ENCODE measurements at places on chromosomes 1 and 21. TPM values are rescaled to one million over a fixed set of nuclear protein-coding genes. Genes with fewer than 3 reads are reported as not detected.
A peak's percentile ranks its signal among the peaks of the same experiment; 100 is the strongest.

DNA sequence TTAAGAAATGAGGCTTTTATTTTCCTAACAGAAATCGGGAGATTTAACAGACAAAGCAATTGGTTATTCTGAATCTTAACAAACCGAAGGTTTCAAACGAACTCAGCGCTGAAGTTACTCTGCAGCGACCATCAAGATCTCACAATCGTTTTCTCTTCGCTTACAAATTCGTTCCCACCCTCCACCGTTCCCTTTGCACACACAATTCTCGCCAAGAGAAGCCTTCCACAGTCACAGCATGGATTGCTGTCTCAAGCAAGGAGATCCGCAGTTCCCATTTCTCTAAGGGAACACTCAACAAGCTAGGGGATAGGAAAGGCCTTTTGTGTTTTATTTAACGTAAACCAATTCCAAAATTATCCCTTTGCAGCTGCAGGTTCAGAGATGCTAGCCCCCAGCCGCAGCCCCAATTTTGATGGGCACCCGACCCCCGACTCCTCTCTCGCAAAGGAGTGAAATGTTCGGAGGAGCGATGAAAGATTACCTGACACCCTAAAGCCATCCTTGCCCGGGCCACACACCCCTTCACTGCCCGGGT, 755 bp downstream of the FBXO42 start:
- H3K4me3 ChIP-seq, result peak overlapping the region; percentile 99
- peaks cover 17% of the 10 kb centered on the region for H3K4me1 ChIP-seq
- no peaks in the 10 kb centered on the region for H3K36me3 ChIP-seq
- no peaks in the 10 kb centered on the region for H3K27me3 ChIP-seq

DNA sequence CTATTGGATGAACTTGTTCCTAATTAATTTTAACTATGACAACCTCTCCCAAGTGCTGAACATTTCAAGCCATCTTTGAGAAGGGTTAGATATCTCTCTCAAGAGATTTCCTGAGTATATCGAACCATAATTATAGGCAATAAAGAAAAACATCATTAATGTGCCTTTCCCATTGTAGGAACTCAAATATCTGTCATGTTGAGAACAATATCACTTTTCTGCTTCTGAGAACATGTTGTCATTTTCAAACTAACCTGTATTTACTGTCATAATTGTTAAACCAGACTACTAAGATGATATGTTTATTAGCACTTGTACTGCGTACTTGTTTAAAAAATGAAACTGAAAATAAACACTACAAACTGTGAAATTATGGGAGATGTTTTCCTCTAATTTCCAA, 4.3 kb downstream of the EPS15 start:
- peaks cover 80% of the 10 kb centered on the region for H3K4me1 ChIP-seq
- H3K36me3 ChIP-seq, result no peaks in the 10 kb centered on the region
- no peaks in the 10 kb centered on the region for H3K27me3 ChIP-seq
- H3K4me3 ChIP-seq, result peak overlapping the region; percentile 31
- peak overlapping the region; percentile 97 for H3K27ac ChIP-seq

SLC5A9 gene
- total RNA-seq, result 0.67 TPM

GRCh38 chr1:167288390-167289074, 67.8 kb downstream of the POU2F1 start:
- H3K27ac ChIP-seq, result no peak overlapping the region
- no peak for DNase-seq
- no peaks in the 10 kb centered on the region for H3K36me3 ChIP-seq
- no peaks in the 10 kb centered on the region for H3K27me3 ChIP-seq
- H3K4me3 ChIP-seq, result no peak overlapping the region
- H3K4me1 ChIP-seq, result no peaks in the 10 kb centered on the region

- H3K4me1 ChIP-seq, result no peaks in the 10 kb centered on the region
- no peaks in the 10 kb centered on the region for H3K36me3 ChIP-seq
- no peak for DNase-seq
- H3K27ac ChIP-seq, result peak overlapping the region; percentile 28
- H3K4me3 ChIP-seq, result no peak overlapping the region
- no peaks in the 10 kb centered on the region for H3K27me3 ChIP-seq
Observed at GRCh38 chr1:171372418-171373084, 58.6 kb downstream of the FMO4 start.

B3GALT2 gene
- total RNA-seq, result 64.7 TPM

PRUNE1 gene
- 51.1 TPM for total RNA-seq

NCF2 gene
- total RNA-seq, result 6.3 TPM

ATAD3C gene
- total RNA-seq, result 0.27 TPM

GRCh38 chr1:206581571-206581981, 30.7 kb downstream of the EIF2D start:
- H3K27me3 ChIP-seq, result no peaks in the 10 kb centered on the region
- H3K27ac ChIP-seq, result no peak overlapping the region
- H3K4me3 ChIP-seq, result no peak overlapping the region

DNA sequence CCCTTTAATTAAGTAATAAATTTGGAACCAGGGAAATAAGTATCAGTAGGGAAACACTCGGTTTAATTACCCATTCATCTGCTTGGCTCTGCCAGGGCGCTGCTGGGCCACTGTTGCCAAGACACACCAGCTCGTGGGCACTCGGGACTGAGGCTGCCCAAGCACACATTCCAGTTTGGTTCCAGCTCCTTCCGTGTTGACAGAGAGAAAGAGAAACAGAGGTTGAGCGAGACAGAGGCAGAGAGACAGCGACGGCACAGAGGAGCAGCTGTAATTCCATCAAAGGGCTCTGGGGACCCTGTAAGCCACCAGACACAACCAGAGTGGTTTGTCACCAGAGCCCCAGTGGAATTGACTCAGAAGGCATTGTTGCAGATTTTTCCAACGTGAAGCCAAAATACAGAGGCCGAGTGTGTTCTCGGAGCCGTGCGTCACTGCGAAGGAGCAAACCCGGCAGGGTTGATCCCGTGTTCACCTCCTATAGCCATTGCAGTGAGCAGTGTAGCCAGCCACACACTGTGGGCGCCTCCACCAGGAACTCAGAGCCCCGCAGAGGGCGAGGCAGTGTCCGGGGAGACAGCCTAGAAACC, 33.5 kb downstream of the SYF2 start:
- no peak overlapping the region for H3K27ac ChIP-seq
- no peaks in the 10 kb centered on the region for H3K4me1 ChIP-seq
- no peak overlapping the region for H3K4me3 ChIP-seq

GRCh38 chr1:25232866-25233784, 823 bp upstream of the SYF2 start:
- H3K4me3 ChIP-seq, result peak overlapping the region; percentile 76
- H3K4me1 ChIP-seq, result peaks cover 36% of the 10 kb centered on the region
- H3K27ac ChIP-seq, result peak overlapping the region; percentile 91
- no peaks in the 10 kb centered on the region for H3K27me3 ChIP-seq

- H3K4me3 ChIP-seq, result no peak overlapping the region
- H3K4me1 ChIP-seq, result peaks cover 3% of the 10 kb centered on the region
- H3K27me3 ChIP-seq, result no peaks in the 10 kb centered on the region
- no peak for DNase-seq
- H3K27ac ChIP-seq, result no peak overlapping the region
Observed at GRCh38 chr1:116350097-116350645, 22.9 kb upstream of the ATP1A1 start.

DNA sequence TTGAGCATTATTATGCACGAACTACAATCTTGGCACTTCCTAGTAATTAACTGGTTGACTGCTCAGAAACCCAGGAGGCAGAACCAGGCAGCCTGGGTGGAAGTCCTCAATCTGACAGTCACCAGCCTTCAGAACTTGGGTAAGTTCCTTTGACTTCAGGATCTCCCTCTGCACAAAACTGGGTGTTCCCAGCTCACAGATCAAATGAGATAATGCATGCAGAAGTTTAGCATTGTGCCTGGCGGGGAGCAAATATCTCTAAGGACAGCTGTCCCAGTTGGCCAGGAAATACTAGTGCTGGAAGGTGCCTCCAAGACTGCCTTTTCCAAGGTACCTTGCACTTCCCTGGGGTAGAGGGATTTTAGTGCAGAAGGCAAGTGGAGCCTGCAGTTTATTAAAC, 294.8 kb downstream of the PCP4 start:
- DNase-seq, result no peak
- H3K27me3 ChIP-seq, result no peaks in the 10 kb centered on the region
- no peak overlapping the region for H3K4me3 ChIP-seq

PRDM16 gene
- total RNA-seq, result 14.4 TPM

DNA sequence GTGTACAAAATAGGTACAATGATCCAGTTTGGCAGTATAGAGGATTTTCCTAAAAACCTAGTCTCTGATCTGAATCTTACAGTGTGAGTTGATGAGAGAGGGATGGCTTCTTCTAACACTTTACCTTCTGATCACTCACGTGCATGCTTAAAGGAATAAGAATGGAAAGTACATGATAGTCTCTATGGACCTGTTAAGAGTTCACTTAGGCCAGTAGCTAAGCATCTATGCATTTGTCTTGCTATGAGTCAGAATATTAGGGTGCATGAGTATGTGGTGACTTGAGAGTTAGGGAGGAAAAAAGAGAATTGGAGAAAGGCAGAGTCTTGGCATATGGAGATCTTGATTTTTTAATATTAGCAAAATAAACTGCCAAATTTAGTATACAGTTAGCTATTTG, 206.3 kb downstream of the COL11A1 start:
- H3K27ac ChIP-seq, result no peak overlapping the region
- no peak overlapping the region for H3K4me3 ChIP-seq
- no peaks in the 10 kb centered on the region for H3K36me3 ChIP-seq

GRCh38 chr1:183739741-183740271, 65.1 kb upstream of the RGL1 start:
- no peaks in the 10 kb centered on the region for H3K4me1 ChIP-seq
- no peaks in the 10 kb centered on the region for H3K27me3 ChIP-seq
- peak; percentile 48 for DNase-seq
- H3K4me3 ChIP-seq, result no peak overlapping the region

SLAMF8 gene
- total RNA-seq, result 2.1 TPM

- no peak overlapping the region for H3K27ac ChIP-seq
- no peak overlapping the region for H3K4me3 ChIP-seq
- no peaks in the 10 kb centered on the region for H3K36me3 ChIP-seq
- no peak for DNase-seq
- H3K4me1 ChIP-seq, result peaks cover 4% of the 10 kb centered on the region
- H3K27me3 ChIP-seq, result no peaks in the 10 kb centered on the region
Observed at GRCh38 chr1:15218287-15219279, 28.4 kb upstream of the FHAD1 start.

LCK gene
- total RNA-seq, result 0.37 TPM

GRCh38 chr21:20943561-20943997, 54.6 kb upstream of the NCAM2 start:
- no peak overlapping the region for H3K4me3 ChIP-seq
- no peaks in the 10 kb centered on the region for H3K36me3 ChIP-seq
- no peaks in the 10 kb centered on the region for H3K4me1 ChIP-seq
- no peak for DNase-seq
- H3K27ac ChIP-seq, result no peak overlapping the region

VHLL gene
- not detected for total RNA-seq

DNA sequence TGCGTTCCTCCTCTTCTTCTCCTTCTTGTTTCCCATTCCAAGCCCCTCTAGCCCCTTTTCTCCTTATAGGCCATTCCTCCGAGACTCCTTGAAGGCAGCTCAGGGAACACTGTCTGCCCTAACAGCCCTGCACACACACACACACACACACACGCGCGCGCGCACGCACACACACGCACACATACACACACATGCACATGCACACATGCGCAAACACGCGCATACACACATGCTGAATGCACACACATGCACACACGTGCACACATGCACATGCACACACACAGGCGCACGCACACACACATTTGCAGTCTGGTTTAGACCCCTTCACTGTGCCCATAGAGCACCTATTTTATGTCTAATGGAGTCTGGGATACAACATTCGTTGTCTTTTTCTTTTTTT, 17.8 kb upstream of the CNTN2 start:
- H3K4me1 ChIP-seq, result no peaks in the 10 kb centered on the region
- no peaks in the 10 kb centered on the region for H3K27me3 ChIP-seq
- no peaks in the 10 kb centered on the region for H3K36me3 ChIP-seq
- DNase-seq, result no peak
- H3K4me3 ChIP-seq, result no peak overlapping the region

- H3K27me3 ChIP-seq, result no peaks in the 10 kb centered on the region
- H3K36me3 ChIP-seq, result no peaks in the 10 kb centered on the region
- H3K4me1 ChIP-seq, result no peaks in the 10 kb centered on the region
- no peak overlapping the region for H3K27ac ChIP-seq
- no peak overlapping the region for H3K4me3 ChIP-seq
Observed at GRCh38 chr1:211174375-211174774, 40.4 kb upstream of the KCNH1 start.

GRCh38 chr1:40951943-40952743, 27.4 kb upstream of the CTPS1 start:
- H3K27me3 ChIP-seq, result no peaks in the 10 kb centered on the region
- H3K4me3 ChIP-seq, result no peak overlapping the region
- no peaks in the 10 kb centered on the region for H3K36me3 ChIP-seq
- H3K27ac ChIP-seq, result no peak overlapping the region
- peak; percentile 83 for DNase-seq

DPYD gene
- total RNA-seq, result 38.4 TPM

DNA sequence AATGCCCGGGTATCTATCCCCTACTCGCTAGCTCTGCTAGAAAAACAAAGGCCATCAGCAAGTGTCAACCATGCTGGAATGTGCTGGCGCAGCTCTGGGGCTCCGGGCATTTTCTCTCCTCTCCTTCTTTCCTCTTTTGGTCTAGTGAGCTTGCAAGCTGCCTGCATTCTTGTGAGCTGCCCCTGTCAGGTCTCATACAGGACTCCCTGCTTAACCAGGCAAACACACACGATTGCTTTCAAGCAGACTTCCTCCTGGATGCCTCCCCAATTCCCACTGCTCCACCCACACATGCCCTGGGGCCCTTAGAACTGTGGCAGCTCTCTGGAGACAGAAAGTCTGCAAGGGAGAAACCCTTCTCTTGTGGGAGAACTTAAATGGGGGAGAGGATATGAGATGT, 35.7 kb upstream of the SUCO start:
- H3K27ac ChIP-seq, result no peak overlapping the region
- peaks cover 9% of the 10 kb centered on the region for H3K4me1 ChIP-seq
- no peaks in the 10 kb centered on the region for H3K36me3 ChIP-seq
- no peak overlapping the region for H3K4me3 ChIP-seq
- DNase-seq, result no peak

- H3K36me3 ChIP-seq, result no peaks in the 10 kb centered on the region
- DNase-seq, result no peak
- no peaks in the 10 kb centered on the region for H3K27me3 ChIP-seq
- no peak overlapping the region for H3K27ac ChIP-seq
Observed at GRCh38 chr1:235852887-235853286, 13.8 kb downstream of the LYST start.

DNA sequence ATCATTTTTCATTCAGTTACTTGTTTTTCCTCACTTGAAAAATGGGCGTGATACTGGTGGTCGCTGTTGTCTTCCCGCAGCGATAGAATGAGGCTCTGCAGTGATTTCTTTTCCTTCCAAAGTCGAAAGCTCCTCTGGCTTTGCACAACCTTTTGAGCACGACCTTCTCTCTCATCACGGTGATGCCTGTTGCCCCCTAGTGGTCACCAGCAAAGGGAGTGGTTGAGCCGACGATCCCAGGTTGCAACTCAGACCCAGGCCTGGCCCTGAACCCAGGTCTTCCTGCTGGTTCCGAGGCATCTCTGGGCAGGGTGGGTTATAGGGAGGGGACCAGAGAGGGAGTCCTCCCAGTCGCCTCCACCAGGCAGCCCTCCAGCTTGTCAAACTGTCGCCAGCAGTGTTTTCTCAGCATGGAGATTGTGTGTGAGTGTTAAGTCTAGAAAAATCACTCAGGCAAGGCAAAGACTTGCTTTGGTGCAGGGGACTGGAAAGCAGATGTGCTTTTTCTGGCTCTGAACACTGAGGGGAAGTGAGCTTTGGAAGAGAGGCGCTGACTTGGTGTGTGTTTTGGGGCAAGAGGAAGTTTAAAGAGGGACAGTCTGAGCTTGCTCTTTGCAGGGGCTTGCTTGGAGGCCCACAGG, 285.3 kb downstream of the CAMTA1 start:
- peak; percentile 64 for DNase-seq
- H3K4me3 ChIP-seq, result peak overlapping the region; percentile 20
- H3K27me3 ChIP-seq, result no peaks in the 10 kb centered on the region
- H3K4me1 ChIP-seq, result peaks cover 5% of the 10 kb centered on the region
- H3K36me3 ChIP-seq, result no peaks in the 10 kb centered on the region
- H3K27ac ChIP-seq, result no peak overlapping the region

Measured in heart left ventricle (tissue), 16 donors.